ENCODE measurements at places on chromosomes 1 and 21.

- no peak for DNase-seq
These were observed 456.7 kb downstream of the LMO4 start for GRCh38 chr1:87785386-87785785.

DNA sequence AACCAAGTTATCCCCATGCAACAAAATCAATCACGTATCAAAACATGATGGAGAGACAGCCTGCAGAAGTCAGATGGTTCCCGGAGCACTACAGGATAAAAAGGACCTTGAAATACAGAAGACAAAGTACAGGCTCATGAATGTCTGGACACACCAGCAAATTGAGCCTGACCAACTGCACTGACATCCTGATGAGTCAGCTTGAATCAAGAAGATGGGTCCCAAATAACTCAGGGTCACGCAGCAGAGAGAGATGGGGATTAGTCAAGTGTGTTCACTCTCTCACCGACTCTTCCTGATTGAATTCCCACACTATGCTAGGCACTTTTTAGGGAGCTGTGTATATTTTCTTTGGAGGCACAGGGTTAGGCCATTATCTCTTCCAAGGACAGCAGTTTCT, 71.1 kb upstream of the DIRAS3 start:
- DNase-seq: no peak

- no peak for DNase-seq
These were observed 328.5 kb upstream of the RUNX1 start for GRCh38 chr21:35377505-35378090.

GRCh38 chr1:171245458-171246064, 2.7 kb upstream of the FMO1 start:
- no peak for DNase-seq

DNA sequence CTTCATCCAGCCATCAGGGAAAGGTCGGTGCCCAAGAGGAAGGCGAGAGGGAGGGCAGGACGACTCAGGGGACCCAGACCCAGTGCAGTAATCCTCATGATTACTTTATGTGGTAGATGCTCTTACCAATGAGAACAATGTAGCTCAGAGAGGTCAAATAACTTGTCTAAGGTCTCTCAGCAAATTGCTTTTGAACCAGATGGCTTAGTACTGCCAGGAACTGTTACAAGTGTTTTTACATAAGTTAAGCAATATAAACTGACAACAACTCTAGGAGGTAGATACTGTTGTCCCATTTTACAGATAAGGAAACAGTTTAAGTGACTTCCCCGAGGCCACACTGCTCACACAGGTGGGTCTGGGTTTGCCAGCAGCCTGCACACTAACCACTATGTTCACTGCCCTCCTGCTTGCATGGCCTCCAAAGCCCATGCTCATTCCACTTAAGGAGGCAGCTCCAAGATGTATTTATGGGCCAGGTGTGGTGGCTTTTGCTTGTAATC, 111.7 kb downstream of the LACTBL1 start:
- no peak for DNase-seq
